NCI-H510A (cell line): ENCODE measurements at places on chromosomes 16 and 17.

GRCh38 chr16:19595043-19595767 is 39.7 kb downstream of the VPS35L start:
- DNase-seq: no peak

- no peak for DNase-seq
Observed at GRCh38 chr17:1024076-1024475, 27.1 kb downstream of the TIMM22 start.

GRCh38 chr17:55134486-55135157 is 130.1 kb upstream of the HLF start:
- no peak for DNase-seq

- DNase-seq: no peak
Observed at GRCh38 chr17:79188048-79188447, 113.4 kb downstream of the ENGASE start.

DNA sequence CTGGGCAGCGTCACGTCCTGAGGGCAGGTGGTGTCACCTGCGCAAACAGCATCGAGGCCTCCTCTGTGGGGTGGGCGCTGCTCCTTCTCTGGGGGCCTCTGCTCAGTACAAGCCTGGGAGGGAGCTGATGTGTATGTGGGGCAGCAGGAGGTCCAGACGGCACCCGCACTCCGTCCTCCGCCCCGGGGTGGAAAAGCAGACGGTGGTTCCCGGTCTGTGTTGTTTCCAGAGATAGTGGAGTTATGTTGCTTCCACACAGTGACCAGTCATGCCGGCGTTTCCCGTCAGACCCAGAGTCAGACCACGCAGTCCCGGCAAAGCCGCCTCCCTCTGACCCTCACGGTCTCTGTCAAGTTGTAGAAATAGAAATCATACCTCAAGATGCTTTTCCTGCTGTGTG is 13.7 kb upstream of the RPL13 start:
- DNase-seq: no peak

GRCh38 chr17:54029986-54030385 is 207.3 kb downstream of the KIF2B start:
- no peak for DNase-seq

GRCh38 chr17:3890878-3891219 is 2.0 kb downstream of the CAMKK1 start:
- no peak for DNase-seq

DNA sequence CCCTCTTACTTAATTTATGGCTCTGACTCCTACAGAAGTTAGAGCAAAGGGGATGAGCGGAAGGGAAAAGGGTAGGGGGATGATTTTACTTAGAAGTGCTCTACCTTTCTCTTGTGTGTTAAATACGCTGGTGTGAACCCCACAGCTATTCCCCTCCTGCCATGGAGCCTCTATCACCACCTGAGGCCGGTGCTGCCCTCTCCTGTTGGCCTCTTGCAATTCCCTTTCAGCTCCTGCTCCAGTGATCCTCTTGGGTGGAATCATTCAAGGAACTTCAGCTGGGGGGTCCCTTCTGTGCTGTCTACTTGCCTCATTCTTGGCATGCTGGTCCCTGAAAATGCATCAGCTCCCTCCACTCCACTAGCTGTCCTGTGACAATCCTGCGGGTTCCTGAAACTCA is 41.8 kb upstream of the CDH8 start:
- no peak for DNase-seq

DNA sequence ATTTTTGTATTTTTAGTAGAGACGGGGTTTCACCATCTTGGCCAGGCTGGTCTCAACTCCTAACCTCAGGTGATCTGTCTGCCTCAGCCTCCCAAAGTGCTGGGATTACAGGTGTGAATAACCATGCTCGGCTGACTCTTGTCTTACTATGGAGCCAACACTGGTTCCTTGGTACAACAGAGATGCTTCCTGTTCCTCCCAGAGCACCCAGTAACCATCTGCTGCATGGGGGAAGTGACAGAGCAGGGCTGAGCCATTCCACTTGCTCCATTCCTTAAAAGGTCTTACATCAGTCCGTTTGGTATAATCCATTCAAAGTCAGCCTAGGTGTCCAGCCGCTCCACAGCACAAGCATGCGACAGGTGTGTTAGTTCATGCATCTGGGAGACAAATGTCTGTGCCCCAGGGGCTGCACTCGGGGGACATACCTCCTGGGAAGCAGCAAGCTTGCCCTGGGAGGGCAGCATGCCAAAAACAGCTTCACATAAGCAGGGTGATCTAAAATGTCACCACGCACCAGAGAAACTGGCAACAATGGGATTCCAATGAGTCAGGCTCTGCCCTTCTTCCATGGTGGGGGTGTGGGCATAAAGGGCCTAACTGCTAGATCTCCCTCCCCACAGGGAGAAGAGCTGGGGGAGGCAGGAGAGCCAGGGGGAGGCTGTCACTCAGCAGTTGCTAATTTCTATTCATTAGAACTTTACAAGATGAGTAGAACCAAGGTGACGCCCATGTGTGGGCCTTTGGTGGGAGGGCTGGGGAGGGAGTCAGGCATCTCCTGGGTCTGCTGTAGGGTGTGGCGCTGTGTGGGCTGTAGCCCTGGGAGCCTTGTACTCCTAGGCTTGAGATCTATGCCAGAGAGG is 35.5 kb downstream of the PIPOX start:
- DNase-seq: no peak

DNA sequence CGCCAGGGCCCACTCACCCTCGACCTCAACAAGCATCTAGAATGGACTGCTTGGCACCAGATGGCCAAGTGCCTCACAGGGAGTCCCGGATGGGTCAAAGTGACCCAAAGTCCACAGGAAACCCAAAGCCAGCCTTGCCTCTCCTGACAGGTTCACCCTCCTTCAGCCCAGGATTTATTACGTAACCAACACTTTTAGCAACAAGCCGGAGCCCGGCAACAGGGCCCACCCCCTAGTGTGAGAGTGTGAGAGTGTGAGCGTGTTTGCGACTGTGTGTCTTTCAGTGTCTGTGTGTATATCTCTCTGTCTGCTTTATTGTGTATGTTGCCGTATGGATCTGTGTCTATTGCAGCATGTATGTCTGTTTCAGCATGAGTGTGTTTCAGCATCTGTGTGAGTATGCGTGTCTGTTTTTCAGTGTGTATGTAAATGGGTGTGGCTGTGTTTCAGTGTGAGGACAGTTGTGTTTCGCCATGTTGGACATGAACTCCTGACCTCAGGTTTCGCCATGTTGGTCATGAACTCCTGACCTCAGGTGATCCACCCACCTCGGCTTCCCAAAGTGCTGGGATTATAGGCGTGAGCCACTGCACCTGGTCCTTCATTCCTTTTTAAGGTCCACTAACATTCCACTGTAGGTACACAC is 13.7 kb upstream of the PEMT start:
- DNase-seq: no peak

- DNase-seq: no peak
Observed at GRCh38 chr16:50050802-50051201, 15.0 kb upstream of the HEATR3 start.
